T-cell (primary cell): ENCODE measurements at places on chromosomes 4 and X. TPM values are rescaled to one million over a fixed set of nuclear protein-coding genes. Genes with fewer than 3 reads are reported as not detected.
A peak's percentile ranks its signal among the peaks of the same experiment; 100 is the strongest.

The TBX22 gene
- total RNA-seq: not detected

The PDK3 gene
- 23.6 TPM for total RNA-seq

The EVC gene
- 2.4 TPM for total RNA-seq

DNA sequence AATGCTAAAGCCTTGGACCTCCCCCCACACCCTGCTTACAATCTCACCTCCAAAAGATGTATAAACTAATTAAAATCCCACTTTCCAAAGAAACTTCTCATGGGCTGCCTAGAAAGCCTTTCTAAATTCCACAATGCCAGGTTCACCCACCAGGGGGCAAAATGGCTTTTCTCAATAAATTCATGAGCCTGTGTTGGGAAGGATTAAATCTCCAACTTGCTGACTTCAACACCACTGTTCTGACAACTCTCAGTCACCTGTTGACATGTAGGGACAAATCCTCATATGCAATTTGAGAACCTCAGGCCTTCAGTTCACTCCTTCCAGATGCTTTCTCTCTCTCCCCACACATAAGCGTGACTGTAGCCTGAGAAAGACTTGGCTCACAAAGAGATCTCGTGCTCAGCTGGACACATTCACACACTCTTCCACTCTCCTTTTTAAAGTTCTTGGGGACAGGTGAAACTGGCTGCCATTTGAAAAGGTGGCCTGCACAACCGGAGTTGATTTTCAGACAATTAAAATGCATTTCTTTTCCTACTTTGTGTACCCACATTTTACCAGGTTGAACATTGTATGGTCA is 88.6 kb upstream of the PRPS2 start:
- DNase-seq: peak; percentile 2

DNA sequence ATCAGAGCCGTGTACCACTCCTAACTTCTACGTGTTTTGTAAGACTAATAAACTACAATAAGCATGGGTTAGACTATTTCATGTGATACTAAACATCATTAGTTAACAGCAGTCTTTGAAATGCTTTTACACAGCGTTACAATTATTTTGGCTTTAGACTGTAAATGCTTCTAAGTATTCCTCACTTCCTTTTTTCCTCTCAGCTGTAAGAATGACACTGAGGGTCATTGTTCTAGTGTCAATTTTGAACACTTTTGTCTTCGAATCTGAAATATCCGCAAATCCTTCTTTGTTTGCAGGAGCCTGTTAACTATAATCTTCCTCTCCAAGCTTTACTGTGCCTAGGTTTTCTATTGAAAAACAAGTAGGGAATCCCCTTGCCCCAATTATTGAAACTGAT is 1.5 kb downstream of the ABCE1 start:
- DNase-seq: no peak
